ENCODE measurements at places on chromosomes 1 and 21.

- no peak for DNase-seq
These were observed 13.9 kb downstream of the SORT1 start for GRCh38 chr1:109383854-109384253.

DNA sequence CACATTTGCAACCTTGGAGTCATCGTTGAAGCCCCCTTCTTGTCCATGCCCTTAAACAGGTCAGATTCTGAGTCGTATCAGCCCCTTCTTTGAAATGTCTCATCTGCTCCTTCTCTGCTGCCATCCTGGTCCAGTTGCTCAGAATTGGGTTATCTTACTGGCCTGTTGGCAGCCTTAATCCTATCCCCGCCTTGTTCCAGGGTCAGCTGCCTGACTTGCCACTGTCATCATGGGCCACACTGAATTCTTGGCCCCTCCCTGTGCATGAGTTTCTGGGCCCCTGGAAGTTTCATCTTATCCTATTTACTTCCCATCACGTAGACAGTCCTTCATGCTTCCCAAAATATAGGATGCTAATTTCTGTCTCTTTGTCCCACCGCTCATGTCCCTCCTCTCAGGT, 23.7 kb downstream of the IRF2BP2 start:
- no peak for DNase-seq

GRCh38 chr1:53156783-53157182, 14.3 kb upstream of the SLC1A7 start:
- no peak for DNase-seq

DNA sequence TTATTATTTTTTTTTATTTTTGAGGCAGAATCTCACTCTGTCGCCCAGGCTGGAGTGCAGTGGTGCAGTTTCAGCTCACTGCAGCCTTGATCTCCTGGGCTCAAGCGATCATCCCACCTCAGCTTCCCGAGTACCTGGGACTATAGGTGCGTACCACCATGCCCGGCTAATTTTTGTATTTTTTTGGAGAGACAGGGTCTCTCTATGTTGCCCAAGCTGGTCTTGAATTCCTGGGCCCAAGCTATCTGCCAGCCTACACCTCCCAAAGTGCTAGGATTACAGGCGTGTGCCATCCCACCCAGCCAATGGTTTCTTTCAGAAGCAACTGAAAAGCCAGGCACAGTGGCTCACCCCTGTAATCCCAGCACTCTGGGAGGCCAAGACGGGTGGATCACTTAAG, 2.3 kb downstream of the KRTCAP2 start:
- no peak for DNase-seq

DNA sequence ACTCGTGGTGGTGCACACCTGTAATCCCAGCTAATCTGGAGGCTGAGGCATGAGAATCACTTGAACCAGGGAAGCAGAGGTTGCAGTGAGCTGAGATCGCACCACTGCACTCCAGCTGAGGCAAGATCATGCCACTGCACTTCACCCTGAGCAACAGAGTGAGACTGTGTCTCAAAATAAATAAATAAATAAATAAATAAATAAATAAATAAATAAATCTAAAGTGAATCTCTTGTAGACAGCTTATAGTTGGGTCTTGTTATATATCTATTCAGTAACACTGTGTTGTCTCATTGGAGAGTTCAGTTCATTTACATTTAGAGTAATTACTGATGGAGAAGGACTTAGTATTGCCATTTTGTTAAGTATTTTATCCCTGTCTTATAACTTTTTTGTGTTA, 258.4 kb downstream of the LRRC40 start:
- no peak for DNase-seq
